ENCODE measurements at places on chromosomes 12 and 14.
A peak's percentile ranks its signal among the peaks of the same experiment; 100 is the strongest.

DNA sequence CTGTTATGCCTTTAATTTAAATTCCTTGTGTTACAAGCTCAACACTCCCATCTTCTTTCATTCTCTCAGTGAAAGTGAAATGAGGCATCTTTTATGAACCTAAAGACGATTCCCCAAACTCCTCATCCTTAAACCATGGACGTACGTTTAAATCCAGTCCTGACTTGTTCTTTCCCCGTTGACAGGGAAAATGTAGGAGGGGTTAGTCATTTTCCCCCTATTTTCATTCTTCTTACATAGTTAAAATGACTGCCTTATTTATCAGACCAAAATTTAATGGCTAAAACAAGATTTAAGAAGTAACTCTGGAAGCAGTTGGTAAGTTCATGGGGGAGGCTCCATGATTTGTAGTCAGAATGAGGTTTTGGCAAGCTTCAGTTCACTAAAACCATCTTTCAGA lies 134.9 kb downstream of the KCNA5 start:
- no peak for DNase-seq

DNA sequence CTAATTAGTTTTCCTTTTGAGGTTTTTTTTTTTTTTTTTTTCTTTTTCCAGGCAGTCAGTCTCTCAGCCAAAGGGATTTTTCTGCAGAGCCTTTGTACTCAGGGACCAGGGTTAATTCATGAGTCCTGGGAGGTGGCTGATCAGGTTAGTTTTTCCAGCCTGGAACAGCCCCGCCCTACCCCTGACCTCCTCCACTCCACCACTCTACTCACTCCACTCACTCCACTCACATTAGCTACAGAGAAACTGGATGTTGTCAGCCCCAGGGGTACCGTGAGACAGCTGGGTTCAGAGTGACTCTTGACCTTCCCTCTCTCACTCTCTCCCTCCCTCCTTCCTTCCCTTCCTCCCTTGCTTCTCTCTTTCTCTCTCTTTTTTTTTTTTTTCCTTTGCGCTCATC lies 161.0 kb downstream of the CRADD start:
- no peak for DNase-seq

- no peak for DNase-seq
These were observed 11.7 kb downstream of the TUBA1C start for GRCh38 chr12:49276304-49277290.

- peak; percentile 43 for DNase-seq
These were observed at the start of gene SALL2 for GRCh38 chr14:21525962-21526671. Gene SALL2, minus strand, starts transcription at chr14:21526346. Its CDS starts 219 bp downstream, at chr14:21526127.

Data from B cell (primary cell).